LHCN-M2 (cell line): ENCODE measurements at places on chromosomes 13 and 19. TPM values are rescaled to one million over a fixed set of nuclear protein-coding genes. Genes with fewer than 3 reads are reported as not detected.

Gene TEX30
- 34.6 and 36.3 TPM in 2 replicates for total RNA-seq

Gene KLK14
- not detected in 2 replicates for total RNA-seq

Gene NLRP4
- not detected in 2 replicates for total RNA-seq

Gene NEK5
- total RNA-seq = not detected in 2 replicates

Gene SELENOV
- total RNA-seq = not detected in 2 replicates

Gene CBY2
- not detected in 2 replicates for total RNA-seq

Gene SRRM5
- total RNA-seq = 0.11 TPM in 1 of 2 replicates, not detected in the other

Gene ZNF460
- total RNA-seq = 25.8 and 29.9 TPM in 2 replicates

Gene LSM7
- 195 and 198 TPM in 2 replicates for total RNA-seq
